NCI-H2081 treated with DMSO at 0.1 percent for 48 hours (cell line): ENCODE measurements at places on chromosomes 16 and 17.
A peak's percentile ranks its signal among the peaks of the same experiment; 100 is the strongest.

GRCh38 chr17:39167476-39167875 is 1.5 kb upstream of the ARL5C start:
- DNase-seq, result no peak

DNA sequence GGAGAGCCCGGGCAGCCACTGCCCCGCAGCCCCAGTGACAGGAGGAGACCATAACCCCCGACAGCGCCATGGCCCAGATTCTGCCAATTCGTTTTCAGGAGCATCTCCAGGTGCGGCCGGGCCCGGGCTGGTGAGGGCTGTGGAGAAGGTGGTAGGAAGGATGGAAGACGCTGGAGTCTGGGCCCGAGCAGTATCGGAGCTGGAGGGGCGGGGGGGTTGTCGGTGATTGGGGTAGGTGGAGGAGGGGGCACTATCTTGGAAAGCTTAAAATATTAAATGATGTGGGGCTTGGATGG is 317 bp downstream of the CLTC start:
- DNase-seq, result no peak

DNA sequence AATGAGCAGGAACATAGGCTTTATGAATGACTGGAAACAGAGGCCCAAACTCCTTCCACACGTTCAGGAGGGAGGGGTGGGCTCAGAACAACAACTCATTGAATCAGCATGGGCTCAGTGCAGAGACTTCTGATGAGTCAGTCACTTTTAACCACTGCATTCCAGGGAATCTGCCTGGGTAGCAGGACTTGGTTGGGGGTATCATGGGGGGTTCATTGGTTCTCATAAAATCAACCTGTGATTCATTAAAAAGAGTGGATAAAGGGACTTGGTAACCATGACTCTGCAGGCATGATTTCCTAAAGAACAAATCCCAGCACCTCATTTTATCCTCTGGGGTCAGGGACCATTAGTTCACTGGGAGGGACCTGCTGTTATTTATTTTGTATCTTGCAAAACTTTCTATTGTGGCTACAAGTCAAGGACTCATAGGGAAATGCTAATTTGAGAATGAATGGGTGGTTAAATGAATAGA is 13.8 kb downstream of the ITGB3 start:
- DNase-seq, result no peak

DNA sequence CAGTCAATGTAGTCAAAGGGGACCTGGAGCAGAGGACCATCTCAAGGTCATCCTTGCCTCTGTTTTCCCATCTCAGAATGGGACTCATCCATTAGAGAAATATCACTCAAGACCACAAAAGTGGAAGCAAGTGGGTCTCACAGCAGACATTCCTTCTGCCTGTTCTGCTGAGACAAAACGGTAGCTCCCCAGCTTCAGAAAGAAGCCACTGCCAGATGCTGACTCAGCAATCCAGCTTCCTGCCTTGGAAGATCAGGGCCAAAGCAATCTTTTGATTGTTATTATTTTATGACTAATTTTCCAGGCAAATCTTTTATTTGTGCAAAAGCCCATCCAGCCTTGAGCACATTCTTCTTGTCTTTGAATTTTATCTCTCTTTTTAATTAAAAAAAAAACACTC is 86.8 kb downstream of the CCT6B start:
- DNase-seq, result no peak

DNA sequence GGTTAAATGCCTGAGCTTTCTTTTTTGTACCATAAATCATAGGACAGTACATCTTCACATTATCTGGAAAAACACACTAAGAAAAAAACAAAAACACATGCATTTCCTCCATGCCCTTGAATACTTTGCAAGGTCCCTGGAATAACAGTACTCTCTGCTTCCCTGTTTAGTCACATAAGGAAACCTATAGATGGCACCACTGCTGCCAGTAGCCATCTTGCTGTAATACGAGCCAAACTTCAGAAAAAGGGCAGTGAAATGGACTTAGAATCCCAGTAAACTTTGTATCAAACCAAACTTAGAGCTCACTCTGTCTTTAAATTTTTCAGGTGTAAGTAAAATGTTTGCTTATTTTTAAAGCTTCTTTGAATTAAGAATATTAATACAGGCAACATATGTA is 435.5 kb downstream of the KCNJ2 start:
- no peak for DNase-seq

GRCh38 chr16:2005646-2006045 is 4.0 kb downstream of the ZNF598 start:
- DNase-seq, result no peak

DNA sequence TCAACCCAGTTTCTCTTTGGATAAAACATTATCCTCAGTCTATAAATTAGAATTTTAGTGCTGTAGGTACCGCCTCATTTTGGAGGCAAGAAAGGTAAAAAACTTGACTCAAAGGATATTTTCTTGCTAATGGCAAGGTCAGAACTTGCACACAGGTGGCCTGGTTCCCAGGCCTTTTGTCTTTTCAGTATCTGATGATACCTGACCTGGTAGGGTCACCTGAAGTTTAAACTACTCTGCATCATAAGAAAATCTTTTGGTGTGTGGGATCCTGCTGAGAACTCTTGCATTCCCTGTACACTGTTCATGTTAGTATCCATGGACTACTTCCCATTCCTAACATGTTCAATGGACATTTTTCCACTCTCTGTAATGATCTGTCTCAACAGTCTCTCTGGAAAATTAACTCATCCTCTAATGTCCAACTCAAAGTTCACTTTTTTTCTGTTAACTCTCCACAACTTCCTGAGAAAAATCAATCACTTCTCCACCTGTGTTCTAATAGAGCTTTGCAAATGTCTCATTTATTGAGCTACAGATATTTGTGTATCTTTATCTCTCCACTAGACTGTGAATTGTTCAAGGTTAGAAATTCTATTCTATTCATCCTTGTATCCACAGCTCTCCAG is 317.1 kb upstream of the SOX9 start:
- no peak for DNase-seq

DNA sequence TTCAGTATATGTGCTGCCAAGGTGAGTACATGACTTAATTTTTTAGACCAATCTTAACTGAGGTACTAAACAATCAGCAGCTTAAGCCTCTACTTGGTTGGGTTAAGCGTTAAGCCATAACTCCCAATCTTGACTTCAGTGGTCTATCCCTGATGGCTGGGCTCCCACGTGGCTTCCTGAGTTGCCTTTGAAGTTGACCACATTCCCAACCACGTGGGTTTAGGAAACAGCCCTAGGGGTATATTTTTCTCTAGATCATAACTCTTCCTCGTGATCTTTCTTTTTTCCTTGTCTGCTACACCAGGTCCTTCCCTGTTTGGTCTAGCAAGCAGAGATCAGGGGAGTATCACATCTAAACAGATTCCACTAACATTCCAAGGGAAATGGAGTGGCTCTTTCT is 20.1 kb upstream of the PIRT start:
- DNase-seq, result no peak

DNA sequence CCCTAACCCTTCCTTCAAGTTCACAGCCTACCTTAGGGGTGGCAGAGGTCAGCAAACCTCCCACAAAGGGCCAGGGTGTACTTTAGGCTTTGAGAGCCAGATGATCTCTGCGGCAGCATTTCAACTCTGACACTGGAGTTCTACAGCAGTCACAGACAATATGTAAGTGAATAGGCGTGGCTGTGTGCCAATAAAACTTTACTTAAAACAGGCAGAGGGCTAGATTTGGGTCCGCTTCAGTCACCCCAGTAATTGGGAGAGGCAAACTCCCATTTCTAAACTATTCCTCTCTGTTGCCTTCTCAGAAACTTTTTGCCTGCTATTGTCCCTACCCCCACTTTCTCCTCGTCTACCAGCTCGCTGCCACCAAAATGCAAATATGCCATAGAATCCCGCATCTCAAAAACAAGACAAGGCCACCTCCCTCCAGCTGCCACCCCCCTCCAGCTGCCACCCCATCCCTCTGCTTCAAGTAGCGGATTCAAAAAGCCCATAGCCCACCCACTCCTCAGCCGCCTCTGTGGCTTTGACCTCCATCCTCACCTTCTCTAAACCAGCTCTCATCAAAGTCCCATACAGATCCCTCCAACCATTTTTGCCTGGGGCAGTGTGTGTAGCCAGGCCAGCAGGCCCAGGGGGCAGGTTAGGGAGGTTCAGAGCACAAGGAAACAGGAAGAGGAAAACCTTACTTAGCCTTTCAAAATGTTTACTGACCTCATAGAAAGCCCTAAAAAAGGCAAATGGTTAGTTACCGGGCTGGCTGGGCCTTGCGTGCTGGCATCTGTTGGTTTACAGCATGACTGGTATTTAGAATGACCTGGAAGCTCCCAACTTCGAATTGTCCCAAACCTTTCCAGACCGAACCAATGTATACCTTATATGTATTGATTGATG is 19.9 kb upstream of the DNAH17 start:
- DNase-seq, result no peak

- DNase-seq, result peak; percentile 5
Measured at GRCh38 chr16:77675464-77676324, 46.6 kb upstream of the NUDT7 start.

DNA sequence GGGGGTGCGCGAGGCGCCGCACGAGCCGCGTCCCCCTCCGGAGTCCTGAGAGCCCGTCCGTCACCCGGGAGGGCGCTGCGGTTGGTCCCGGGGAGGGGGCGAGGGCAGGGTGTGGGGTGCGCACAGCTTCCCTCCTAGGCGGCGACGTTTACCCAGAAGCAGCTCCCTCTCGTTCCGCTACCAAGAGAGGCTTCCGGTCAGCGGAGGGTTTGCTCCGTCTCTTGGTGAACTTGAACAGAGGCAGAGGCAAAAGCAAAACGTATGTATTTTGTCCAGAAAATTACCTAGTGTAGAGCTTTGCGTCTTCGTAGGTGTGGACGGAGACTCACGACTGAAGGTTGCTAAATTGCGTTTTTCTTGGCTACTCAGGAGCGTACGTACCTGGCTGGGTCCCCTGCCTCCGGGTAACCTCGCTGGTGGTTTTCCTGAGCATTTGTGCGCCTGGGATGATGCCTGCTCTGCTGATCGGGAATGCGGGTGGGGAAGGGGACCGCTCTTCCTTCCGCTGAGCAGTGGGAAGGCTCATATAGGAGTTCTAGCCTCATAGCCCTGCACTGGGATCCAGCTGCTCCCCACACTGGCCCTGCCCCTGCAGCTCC is 833 bp downstream of the WSCD1 start:
- DNase-seq, result no peak

- no peak for DNase-seq
Measured at GRCh38 chr17:55321427-55322060, 56.8 kb downstream of the HLF start.

DNA sequence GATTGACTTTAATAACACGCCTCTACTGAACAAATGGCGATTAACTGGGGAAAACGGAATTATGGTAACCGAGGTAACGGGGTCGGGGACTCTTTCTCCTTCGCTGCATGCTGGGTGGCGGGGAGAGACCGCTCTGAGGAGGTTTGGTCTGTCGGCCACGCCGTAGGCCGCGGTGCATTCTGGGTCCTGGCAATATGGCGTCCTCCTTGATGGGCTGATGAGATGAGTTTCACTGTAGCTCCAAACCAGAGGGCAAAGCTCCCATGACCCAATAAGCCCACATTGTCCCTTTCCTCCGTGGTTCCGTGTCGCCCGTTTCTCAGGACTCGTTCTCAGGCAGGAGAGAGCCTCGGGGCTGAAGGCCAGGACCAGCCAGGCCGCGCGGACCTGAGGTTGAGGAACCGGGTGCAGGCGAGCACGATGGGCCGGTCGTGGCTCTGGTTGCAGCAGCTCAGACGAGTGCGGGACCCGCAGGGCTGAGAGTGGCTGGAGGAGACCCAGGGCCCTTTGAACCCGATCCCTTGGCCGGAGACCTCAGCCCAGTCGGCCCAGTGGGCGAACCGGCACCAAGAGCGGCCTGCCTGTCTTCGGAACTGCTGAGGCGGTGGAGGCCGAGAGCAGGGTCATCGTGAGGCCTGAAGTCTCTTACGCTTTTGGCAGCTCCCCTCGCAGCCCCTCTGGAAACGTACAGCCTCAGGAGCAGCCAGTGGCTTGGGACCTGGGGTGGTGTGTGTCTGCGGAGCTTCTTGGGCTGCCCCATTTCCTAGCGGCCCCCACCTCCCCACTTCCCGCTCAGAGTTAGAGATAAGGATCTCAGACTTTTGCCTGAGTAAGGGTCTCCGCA is at the start of gene RPTOR:
Gene RPTOR (plus strand): TSS at position 184 of the 844 bp plus-strand sequence. CDS start 792 bp downstream, outside the sequence.
- DNase-seq, result peak; percentile 57

DNA sequence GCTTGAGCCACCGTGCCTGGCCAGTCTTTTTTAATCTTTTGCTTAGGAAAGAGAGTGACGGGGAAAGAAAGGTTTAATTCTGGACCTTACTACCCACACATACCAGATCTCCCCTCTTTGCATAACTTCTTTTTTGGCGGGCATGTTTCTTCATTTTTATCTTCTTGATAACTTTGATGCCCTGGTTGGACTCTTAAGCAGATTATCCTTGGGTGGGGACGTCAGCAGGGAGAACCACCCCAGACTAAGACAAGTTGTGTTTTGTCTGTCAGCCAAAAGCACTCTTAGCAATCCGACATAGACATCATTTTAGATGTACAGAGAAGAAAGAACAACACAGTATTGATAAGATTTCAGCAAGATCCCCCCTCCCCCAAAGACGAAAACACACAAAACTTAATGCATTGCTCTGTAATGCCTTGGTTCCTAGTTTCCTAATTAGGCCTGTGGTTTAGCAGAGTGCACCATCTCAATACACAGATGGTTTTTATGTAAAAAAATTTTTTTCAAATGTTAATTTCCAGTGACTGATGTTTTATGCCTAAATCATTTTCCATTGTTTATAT is 99.9 kb downstream of the MSI2 start:
- DNase-seq, result no peak

DNA sequence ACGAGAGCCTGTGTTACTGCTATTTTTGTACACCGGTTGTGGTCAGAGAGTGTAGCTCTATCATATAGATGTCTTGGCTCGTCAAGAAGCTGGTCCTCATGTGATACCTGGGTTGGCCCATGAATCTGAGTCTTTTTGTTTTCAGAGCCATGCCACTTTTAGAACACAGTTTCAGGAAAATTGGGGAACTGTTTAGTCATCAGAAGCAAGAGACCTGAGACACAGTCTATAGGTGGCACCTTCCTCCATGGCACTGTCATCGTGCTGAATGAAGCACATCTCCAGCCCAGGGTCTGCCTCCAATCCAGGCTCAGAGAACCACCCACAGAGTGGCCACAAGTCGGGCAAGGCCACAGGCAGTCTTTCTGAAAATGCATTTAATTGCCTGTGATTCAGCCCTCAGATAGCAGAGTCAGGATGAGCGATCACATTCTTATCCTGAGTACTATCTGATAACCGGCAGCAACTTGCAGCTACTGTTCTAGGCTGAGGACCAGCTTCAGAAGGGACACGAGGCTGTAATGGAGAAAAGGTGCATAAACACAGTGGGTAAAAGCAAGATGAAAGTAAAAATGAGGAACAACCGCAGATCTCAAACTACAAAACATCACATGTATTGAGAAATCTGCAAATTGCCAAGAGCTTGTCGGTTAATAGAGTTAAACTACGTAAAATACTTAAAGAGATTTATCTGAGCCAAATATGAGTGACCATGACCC is 14.2 kb upstream of the HAPSTR1 start:
- no peak for DNase-seq
